ENCODE measurements at places on chromosomes 1 and 21. TPM values are rescaled to one million over a fixed set of nuclear protein-coding genes. Genes with fewer than 3 reads are reported as not detected.
A peak's percentile ranks its signal among the peaks of the same experiment; 100 is the strongest.

DNA sequence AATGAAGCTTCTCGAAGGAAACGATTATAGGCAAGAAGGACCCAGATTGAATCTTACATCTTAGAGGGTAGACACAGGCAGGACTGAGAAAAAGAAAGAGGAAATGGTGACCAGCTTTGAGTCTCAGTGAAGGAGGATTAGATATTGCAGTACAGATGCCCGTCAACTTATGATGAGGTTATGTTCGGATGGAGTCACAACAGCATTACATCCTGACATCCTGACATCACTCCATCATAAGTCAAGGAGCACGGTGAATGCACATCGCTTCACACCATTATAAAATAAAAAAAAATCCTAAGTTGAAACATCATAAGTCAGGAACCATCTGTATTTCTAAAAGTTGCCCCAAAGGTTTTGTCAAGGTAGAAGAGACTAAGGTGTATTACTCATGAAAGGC, 312.3 kb upstream of the PLXNA2 start:
- DNase-seq = no peak
- no peaks in the 10 kb centered on the region for H3K4me1 ChIP-seq
- H3K4me3 ChIP-seq = no peak overlapping the region
- no peak overlapping the region for H3K27ac ChIP-seq
- H3K36me3 ChIP-seq = no peaks in the 10 kb centered on the region

DNA sequence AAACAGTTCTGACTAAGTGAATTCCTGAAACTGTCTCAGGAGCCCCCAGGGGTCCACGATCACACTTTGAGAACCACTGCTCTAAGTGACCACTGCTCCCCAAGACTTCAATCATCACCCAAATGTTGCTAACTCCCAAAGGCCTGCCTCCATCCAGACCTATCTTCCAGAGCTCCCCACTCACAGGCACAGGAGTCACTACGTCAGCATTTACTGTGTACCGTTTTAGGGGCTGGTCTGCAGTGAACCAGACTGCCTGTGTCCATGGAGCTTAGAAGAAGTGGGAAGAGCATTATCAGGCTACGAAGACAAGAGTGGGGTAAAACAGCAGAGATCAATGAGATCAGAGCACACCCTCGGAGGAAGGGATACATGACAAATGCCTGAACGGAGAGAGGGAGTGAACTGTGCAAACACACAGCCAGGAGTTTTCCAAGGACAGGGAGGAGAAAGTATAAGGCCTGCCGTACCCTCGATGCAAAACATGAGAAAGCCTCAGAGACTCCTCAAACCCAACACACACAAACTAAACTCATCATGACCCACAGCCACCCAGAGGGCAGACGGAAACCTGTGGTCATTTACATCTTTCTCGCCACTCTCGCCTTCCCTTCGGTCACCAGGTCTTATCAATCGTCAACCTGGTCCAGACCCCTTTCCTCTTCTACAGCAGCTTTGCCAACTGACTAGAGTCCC, 10.1 kb downstream of the GNB1 start:
- no peak overlapping the region for H3K27ac ChIP-seq
- H3K4me1 ChIP-seq = no peaks in the 10 kb centered on the region
- no peak for DNase-seq
- H3K36me3 ChIP-seq = no peaks in the 10 kb centered on the region
- H3K27me3 ChIP-seq = no peaks in the 10 kb centered on the region

Gene CLCA4
- 0.80 TPM for total RNA-seq

DNA sequence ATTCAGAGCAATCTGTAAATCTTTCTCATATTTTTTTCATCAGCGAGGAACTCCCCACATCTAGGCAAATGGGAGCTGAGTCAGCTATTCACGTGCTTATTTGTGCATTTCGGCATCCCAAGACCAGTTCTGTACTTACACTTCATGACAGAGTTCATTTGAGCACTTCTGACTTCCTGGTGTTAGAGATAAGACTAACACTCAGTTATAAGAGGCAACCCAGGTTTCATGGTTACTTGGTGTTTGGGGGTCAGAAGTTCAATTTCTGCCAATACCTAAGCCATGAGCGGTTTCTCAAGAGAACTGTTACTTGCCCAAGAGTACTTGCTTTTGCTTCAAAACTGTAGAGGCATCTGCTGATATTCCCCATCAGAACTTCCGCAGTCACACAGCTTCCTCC, 24.1 kb upstream of the DESI2 start:
- H3K4me3 ChIP-seq = no peak overlapping the region
- no peaks in the 10 kb centered on the region for H3K4me1 ChIP-seq
- no peak overlapping the region for H3K27ac ChIP-seq
- H3K27me3 ChIP-seq = no peaks in the 10 kb centered on the region
- H3K36me3 ChIP-seq = no peaks in the 10 kb centered on the region

Gene ACTA1
- total RNA-seq = 3.9 TPM

DNA sequence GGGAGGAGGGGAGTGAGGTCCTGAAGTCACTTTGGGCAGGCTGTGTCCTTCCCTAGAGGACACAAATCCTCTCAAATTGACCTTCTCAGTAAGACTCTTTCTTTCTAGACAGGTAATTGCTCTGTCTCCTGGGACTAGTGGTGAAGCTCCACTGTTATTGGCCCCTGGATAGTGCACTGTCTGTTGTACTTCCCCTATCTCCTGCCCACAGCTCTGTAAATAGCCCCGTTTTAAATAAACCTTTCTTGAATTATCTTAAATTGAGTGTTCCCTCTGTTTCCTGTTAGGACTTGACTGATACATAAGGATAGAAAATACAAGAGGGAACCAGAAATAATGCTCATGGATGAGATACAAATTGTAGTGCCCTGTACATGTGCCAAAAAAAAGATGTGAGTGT, 229.5 kb upstream of the USP24 start:
- H3K4me3 ChIP-seq = no peak overlapping the region
- H3K36me3 ChIP-seq = no peaks in the 10 kb centered on the region
- DNase-seq = no peak

- no peak overlapping the region for H3K4me3 ChIP-seq
- no peaks in the 10 kb centered on the region for H3K4me1 ChIP-seq
- no peaks in the 10 kb centered on the region for H3K27me3 ChIP-seq
- no peak for DNase-seq
These were observed 14.1 kb downstream of the PKN2 start for GRCh38 chr1:88698140-88698539.

GRCh38 chr1:108149796-108150467, 50.2 kb downstream of the SLC25A24 start:
- no peaks in the 10 kb centered on the region for H3K27me3 ChIP-seq
- no peak overlapping the region for H3K4me3 ChIP-seq
- H3K27ac ChIP-seq = no peak overlapping the region
- no peaks in the 10 kb centered on the region for H3K4me1 ChIP-seq
- H3K36me3 ChIP-seq = peaks cover 4% of the 10 kb centered on the region
- DNase-seq = no peak

GRCh38 chr1:201760516-201760915, 68.4 kb upstream of the IPO9 start:
- H3K27ac ChIP-seq = no peak overlapping the region
- H3K4me1 ChIP-seq = no peaks in the 10 kb centered on the region
- H3K36me3 ChIP-seq = no peaks in the 10 kb centered on the region
- no peak for DNase-seq

DNA sequence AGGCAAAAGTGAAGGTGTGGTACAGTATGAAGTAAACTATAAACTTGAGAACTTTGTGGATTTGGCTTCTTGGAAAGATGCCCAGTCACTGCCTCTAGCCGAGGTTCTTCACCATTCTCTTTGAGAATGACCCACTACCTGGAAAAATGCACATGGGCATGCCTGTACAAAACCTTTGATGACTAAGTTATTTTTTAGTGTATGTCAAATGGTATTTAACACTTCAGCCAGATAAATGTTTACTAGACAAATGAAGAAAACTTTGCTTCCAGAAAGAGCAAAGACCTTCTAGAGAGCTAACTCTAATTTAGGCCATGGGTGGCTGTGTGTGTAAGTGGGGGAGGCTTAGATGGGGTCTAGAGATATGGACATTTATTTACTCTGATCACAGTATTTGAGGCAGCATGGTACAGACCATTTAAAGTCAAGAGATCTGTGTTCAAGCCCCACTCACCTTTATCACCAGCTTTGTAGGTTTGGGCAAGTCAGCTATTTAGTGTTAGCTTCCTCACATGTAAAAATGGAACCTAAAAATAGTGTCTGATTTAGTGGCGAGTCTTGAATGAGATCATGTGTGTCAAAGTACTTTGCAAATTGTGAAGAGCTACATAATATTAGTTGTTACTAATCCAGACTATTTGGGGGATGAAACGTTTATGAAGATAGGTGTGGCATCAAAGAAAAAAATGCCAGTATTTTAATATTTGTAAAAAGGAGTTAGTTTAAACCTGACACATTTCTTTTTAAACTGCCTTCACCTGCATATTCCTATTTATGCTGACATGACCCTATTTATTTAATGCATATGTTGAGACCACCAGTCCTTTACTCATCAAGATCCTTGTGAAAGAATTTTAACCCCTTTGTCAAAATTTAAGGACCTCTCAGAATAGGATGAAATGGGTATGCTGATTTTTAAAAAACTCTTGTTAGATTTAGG, 20.2 kb downstream of the NFYC start:
- H3K36me3 ChIP-seq = no peaks in the 10 kb centered on the region
- H3K4me1 ChIP-seq = no peaks in the 10 kb centered on the region
- peak; percentile 46 for DNase-seq
- peak overlapping the region; percentile 67 for H3K27ac ChIP-seq
- no peak overlapping the region for H3K4me3 ChIP-seq
- no peaks in the 10 kb centered on the region for H3K27me3 ChIP-seq

GRCh38 chr21:16073586-16073985, 343.8 kb downstream of the USP25 start:
- no peaks in the 10 kb centered on the region for H3K36me3 ChIP-seq
- no peak for DNase-seq
- no peaks in the 10 kb centered on the region for H3K4me1 ChIP-seq
- H3K27me3 ChIP-seq = no peaks in the 10 kb centered on the region
- H3K27ac ChIP-seq = peak overlapping the region; percentile 32

- no peaks in the 10 kb centered on the region for H3K27me3 ChIP-seq
- no peaks in the 10 kb centered on the region for H3K36me3 ChIP-seq
- DNase-seq = no peak
- no peaks in the 10 kb centered on the region for H3K4me1 ChIP-seq
- H3K27ac ChIP-seq = no peak overlapping the region
These were observed 14.2 kb downstream of the PTPN14 start for GRCh38 chr1:214537219-214537618.

Gene F5
- total RNA-seq = 1.1 TPM

GRCh38 chr1:205484985-205485967, 19.2 kb upstream of the CDK18 start:
- peak; percentile 66 for DNase-seq
- H3K36me3 ChIP-seq = no peaks in the 10 kb centered on the region
- H3K4me3 ChIP-seq = no peak overlapping the region

DNA sequence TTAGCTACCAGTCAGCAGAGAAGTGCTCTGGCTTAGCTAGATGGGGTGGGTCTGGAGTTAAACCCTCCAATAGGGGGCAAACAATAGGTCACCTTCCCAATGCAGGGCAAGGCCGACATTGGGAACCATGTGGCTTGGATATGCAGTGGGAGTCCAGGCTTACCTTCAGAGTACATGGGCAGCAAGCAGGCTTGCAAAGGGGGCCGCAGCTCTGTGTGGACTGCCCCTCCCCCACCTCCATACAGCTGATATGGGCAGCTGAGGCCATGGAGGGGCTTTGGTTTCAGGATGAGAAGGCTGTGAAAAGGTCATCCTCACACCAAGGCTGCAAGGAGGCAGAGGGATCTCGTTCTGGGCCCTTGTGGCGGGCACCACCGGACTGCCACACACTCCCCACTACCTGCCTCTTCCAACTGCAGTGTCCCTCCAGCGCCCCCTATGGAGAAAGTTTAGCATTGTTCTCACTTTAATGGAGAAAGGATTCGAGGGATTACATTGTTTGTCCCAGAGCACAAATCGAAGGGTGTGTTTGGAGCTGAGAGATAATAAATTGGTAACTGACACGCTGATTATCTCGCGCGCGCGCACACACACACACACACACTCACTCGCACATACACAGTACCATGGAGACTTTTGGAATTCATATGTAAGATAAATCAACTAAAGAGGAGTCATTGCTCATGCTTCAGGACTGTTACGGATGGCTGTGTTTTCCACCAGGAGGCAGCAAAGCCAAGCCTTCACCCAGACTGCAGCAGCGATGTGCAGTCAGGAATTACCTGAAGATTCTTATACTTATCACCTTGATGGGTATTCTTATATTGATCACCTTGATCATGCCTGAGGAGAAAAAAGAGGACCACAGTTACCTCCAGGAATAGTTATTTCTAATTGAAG, 7.0 kb upstream of the SMCP start:
- H3K36me3 ChIP-seq = no peaks in the 10 kb centered on the region
- no peak for DNase-seq
- no peaks in the 10 kb centered on the region for H3K4me1 ChIP-seq
- H3K27ac ChIP-seq = no peak overlapping the region

- no peaks in the 10 kb centered on the region for H3K36me3 ChIP-seq
- H3K27ac ChIP-seq = no peak overlapping the region
- H3K4me1 ChIP-seq = no peaks in the 10 kb centered on the region
These were observed 418.2 kb upstream of the NFIA start for GRCh38 chr1:60664086-60664625.

- no peaks in the 10 kb centered on the region for H3K27me3 ChIP-seq
- DNase-seq = no peak
- H3K4me1 ChIP-seq = no peaks in the 10 kb centered on the region
- no peak overlapping the region for H3K27ac ChIP-seq
These were observed 5.2 kb upstream of the OXCT2 start for GRCh38 chr1:39776400-39776713.

DNA sequence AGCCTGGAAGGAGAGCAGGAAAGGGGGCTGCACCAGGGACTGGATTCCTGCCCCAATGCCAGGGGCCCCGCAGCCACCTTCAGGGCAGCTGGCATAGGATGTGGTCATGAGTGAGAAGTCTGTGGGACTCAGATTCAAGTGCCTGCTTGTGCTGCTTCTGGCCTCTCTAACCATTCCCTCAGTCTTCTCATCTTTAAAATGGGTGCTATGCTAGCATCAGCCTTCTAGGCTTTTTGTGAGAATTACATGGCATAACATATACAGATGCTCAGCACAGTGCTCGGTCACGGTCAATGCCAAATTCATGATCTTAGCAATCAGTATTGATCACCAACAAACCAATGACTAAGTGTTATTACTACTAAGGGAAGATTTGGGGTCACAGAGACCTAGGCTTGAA, 23.5 kb downstream of the TRIM62 start:
- no peak overlapping the region for H3K27ac ChIP-seq
- no peaks in the 10 kb centered on the region for H3K27me3 ChIP-seq
- H3K4me1 ChIP-seq = no peaks in the 10 kb centered on the region
- DNase-seq = no peak
- H3K4me3 ChIP-seq = no peak overlapping the region

Gene WNT3A
- total RNA-seq = 2.4 TPM

- no peaks in the 10 kb centered on the region for H3K36me3 ChIP-seq
- peaks cover 30% of the 10 kb centered on the region for H3K4me1 ChIP-seq
- DNase-seq = peak; percentile 40
- H3K27ac ChIP-seq = peak overlapping the region; percentile 100
- peak overlapping the region; percentile 68 for H3K4me3 ChIP-seq
These were observed 1.3 kb downstream of the ZBTB7B start for GRCh38 chr1:155003766-155004351.

DNA sequence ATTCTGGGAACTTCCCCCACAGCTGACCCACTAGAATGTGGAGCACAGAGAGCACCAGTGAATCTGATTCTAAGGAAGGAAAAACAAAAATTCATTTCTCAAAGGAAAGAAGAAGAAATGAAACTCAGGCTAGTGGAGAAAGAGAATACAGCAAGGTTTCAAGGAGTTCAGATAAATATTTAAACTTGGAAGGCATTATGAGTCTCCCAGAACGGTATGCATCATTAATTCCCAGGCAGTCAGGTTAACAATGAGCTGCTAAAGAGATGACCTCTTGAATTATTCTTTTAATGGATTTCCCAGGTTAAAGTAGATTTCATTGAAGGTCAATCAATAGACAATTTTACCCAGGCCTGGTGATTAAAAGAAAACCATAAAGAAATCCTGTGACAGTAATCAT, 103.6 kb upstream of the KAZN start:
- peaks cover 13% of the 10 kb centered on the region for H3K4me1 ChIP-seq
- H3K27ac ChIP-seq = no peak overlapping the region
- no peak for DNase-seq
- H3K4me3 ChIP-seq = no peak overlapping the region
- H3K36me3 ChIP-seq = no peaks in the 10 kb centered on the region

Data from prostate gland (tissue), 2 donors.